Forelimb muscle (tissue), 1 donor: ENCODE measurements at places on chromosomes 2 and 18. TPM values are rescaled to one million over a fixed set of nuclear protein-coding genes. Genes with fewer than 3 reads are reported as not detected.

- DNase-seq, result no peak
Observed at GRCh38 chr2:19525313-19525712, 166.9 kb upstream of the OSR1 start.

- DNase-seq, result no peak
Observed at GRCh38 chr18:78979056-78979729, 425 bp upstream of the SALL3 start.

The ALPP gene
- not detected for polyA plus RNA-seq

The BOLL gene
- polyA plus RNA-seq, result 1.6 TPM

The STEAP3 gene
- polyA plus RNA-seq, result 23.4 TPM

DNA sequence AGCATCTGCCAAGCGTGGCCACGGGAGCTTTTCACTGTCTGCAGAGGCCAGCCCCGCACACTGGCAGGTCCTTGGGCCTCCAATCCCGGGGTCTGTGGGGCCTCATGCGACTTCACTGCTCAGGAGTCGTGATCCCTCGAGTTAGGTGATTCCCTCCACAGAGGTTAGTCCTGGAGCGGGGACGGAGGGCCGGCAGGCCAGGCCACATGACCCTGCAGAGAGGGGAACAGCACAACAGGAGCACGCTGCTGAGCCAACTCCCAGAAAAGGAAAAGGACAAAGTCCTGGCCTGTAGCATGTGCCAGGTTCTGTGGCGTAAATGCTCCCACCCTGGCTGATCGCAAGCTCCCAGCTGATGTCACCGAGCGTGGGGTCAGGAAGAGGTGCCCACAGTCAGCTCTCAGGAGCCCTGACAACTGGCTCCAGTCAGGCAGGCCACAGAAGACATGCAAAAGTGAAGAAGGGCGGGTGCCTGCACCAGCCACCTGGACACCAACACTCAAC lies 15.3 kb upstream of the PRLH start:
- no peak for DNase-seq

DNA sequence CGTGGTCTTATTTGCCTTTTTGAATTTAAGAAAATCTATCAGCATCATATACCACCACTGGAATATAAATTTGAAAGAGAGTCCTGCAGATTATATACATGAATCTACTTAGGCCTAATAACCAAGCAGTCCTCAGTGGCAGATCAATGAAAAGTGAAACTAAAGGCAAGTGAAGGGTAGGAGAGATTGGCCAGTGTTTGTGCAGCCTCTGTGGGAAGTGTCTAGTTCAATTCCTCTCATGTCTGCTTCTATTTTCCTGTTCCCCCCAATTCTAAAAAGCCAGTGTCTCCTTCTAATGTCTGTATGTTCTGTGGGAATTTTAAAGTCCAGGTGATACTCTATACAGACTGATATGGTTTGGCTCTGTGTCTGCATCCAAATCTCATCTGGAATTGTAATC lies 61.9 kb downstream of the FN1 start:
- no peak for DNase-seq

DNA sequence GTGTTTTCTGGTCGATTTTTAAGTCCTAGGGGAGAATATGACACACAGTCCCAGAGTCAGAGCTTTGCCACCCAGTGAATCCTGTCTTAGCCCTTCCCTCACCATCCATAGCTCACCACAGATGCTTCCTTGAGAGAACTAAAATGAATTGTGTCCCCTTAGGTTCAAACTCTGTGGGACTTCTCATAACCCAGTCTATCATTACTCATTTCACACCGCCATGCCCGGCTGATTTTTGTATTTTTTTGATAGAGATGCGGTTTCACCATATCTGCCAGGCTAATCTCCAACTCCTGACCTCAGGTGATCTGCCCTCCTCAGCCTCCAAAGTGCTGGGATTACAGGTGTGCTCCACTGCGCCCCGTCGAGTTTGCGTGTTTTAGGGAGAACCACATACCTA lies 66.8 kb downstream of the REL start:
- no peak for DNase-seq

- DNase-seq, result no peak
Observed at GRCh38 chr2:44441200-44441599, 79.5 kb downstream of the CAMKMT start.

The CCDC141 gene
- polyA plus RNA-seq, result 79.4 TPM

The DIS3L2 gene
- 21.1 TPM for polyA plus RNA-seq

The G6PC2 gene
- polyA plus RNA-seq, result not detected

- no peak for DNase-seq
Observed at GRCh38 chr18:30192216-30192615, 850.3 kb downstream of the DSC3 start.

DNA sequence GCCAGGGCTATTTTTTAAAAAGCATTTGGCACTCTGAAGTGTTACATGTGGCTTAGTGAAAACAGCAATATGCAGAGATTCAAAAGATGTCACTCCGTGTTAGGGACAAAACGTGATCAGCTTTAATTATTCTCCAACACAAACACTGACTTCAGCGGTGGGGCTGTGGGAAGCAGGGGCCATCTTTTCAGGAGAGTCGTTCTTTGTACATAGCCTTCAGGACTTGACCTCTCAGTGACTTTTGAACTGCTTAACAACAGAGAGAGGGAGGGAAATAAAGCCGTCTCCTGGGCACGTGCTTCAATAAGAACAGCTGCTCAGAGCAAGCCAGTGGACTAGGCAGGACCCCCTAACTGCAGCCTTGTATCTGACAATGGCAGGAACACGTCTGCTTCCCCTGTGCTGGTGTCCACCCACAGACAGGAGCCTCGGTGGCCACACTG lies 95.0 kb upstream of the HDAC4 start:
- no peak for DNase-seq

DNA sequence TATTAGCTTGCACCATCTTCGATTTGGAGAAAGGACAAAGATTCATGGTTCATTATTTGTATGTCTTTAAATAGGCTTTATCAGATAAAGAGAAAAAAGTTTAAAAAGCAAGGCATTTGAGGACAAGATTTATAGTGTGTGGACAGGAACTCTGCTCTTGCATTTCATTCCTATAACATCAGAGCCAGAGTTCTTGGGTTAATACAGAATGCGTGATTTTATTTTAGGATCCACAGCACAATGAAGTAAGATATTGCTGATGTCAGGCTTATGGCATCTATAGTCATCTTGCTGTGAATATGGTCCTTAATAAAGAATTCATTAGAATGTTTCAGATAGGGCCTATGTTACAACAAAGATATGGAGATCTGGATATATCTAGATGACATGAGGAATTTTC lies 19.7 kb downstream of the RASGRP3 start:
- DNase-seq, result no peak

DNA sequence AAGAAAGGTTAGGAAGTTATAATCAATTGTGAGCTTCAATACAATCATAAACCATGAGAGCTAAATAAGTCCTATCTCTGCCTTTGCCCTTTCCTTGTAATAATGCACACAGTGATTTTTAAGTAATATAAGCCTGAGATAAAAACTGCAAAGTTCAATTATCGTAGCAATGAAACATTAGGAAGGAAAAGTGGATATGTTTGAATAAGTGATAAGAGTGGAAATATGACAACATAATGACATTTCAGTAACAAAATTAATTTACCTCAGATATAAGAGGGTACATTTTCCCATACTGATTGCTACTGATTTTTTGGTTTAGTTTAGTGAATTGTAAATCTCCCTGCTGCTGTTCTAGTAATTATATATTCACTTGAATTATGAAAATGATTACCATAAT lies 164.2 kb upstream of the FANCL start:
- DNase-seq, result no peak

The USP37 gene
- 10.5 TPM for polyA plus RNA-seq

The ANKRD30BL gene
- polyA plus RNA-seq, result not detected
